H9 (cell line): ENCODE measurements at places on chromosomes 7 and 10.
A peak's percentile ranks its signal among the peaks of the same experiment; 100 is the strongest.

DNA sequence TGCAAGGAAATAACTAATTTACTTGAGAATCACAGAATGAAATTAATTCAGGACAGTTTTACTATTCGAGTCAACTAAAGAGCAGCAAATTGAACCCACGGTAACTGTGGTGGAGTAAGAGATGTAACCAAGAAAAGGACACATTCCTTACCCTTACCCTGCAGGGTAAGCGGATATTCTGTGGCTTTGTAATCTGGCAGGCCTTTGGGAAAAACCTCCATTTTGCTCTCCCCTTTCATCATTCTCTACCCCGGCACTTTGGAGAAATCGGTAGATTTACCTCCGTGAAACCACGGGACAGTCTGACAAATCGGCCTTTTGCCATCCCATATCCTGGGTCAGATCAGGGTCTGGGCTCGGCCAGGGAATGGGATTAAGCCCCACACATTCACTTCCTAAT is 18.4 kb downstream of the RCC1L start:
- no peak for DNase-seq

- DNase-seq: no peak
These were observed 24.5 kb downstream of the TAS2R16 start for GRCh38 chr7:122970740-122971725.

GRCh38 chr10:75765789-75766096 is 334.3 kb downstream of the LRMDA start:
- no peak for DNase-seq

DNA sequence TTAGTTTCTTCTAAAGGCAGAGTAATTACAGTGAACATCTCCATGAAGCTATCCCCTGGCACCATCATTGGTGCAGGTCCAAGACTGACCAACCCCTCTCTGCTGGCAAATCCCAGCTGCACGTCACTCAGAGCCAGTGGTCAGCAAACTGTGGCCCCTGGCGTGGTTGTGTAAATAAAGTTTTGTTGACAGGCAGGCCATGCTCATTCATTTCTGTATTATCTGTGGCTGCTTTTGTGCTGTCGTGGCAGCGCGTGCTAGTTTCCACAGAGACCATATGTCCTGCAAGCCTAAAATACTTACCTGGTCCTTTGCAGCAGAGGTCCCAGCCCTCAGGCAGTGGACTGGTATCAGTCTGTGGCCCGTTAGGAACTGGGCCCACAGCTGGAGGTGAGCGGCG is 117.6 kb upstream of the NPS start:
- no peak for DNase-seq

DNA sequence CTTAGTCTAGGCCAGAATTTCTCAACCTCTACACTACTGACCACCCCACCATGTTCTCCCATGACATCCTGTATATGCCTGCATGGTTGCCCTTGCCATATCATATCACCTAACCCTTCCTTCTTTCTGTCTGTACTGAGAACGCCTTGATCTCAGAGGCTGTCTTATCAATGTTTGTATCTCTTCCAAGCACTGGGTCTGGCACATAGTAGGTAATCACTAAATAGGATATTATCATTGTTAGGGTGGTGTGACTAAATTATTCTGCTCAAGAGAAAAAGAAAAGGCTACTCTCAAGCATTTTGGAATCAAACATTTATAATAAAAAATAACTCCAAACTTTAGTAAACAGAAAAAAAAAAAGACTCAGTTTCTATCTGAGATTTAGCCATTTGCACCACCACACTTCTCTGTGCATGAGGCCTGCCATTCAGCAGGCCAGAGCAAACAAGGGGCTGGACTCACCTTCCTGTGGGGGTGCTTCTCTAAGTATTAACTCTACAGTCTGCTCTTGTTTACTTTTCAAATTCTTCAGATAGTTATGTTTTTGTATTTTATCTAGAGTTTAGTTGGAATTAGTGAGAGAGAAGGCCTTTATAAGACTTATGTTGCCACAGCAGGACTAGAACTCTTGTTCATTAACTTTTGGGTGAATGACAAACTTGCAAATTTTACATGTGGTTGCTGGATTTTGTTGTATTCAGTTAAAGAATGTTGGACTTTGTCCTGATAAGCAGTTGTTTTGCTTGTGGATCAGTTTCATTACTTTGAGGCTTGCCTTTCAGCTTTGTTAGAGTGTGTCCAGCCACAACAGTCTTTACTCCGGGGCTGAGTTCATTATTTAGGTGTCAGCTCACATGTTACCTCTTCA is 5.4 kb downstream of the AGBL3 start:
- no peak for DNase-seq

DNA sequence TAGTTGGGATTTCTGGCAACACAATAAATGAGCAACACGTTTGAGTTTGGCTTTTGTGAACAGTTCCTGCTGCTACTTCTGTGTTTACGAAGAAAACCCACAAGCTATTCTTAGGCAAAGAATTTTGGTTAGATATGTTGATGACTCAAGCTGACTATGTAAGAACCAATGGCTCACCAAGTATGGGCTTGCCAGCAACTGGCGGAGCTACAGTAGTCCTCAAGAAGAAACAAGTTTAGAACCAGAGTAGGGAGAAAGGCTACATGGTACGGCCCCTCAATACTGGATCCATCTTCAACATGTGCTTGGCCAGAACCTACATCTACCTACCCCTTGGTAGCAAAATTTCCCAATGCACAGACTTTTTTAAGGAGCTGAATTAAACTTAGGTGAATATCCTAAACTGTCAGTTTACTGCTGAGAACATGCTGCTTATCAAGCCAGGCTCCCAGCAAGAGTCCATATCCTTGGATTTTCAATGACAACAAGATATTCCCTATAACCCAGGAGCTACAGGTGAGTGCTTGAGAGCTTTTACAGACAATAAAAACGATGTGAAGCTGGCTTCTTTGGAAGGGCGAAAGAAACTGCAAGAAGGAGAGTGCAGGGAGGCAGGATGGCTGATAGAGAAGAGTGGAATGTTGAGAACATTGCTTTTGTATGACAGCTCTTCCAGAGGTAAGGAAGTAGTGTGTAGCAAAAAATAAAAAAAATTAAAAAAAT is 74.3 kb upstream of the ASAH2 start:
- DNase-seq: no peak

- DNase-seq: no peak
These were observed 72.4 kb downstream of the AGMO start for GRCh38 chr7:15489383-15489782.

DNA sequence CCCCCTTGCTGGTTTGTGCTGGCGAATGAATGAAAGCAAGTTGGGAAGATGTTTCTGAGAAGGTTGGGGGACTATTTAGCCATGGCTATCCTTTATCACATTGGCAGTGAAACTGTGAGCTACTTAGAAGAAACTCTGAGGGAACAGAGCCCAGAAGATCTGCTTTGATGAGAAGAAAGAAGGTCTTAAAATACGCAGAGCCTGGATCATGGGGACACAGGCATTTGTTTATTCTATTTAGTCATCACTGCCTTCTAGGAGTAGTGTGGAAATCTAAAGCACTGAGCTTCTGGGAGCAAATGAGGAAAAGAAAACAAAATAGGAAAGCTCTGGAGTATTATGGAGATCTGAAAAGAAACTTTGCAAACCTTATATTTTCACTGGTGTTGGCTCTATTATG is 28.5 kb downstream of the CPED1 start:
- DNase-seq: no peak

- DNase-seq: no peak
These were observed 162.6 kb upstream of the AKR1E2 start for GRCh38 chr10:4663162-4663992.

DNA sequence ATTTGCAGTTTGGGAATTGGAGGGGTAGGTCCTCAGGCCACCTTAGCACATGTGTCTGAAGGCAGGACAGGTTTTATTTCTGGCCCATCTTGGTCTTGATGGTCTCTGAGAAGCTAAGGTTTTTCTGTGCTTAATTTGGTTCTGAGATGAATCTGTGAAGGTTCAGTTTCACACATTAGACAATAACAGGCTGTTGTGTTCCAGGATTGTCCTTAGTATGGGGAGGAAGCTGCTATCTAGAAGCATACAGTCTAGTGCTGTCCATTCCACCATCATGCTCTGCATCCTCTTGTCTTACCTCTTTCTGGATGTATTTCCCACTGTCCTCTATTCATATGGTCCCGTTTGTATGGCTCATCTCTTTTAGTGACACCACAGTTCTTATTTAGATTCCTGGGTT is 7.1 kb downstream of the UBE2D1 start:
- DNase-seq: no peak

DNA sequence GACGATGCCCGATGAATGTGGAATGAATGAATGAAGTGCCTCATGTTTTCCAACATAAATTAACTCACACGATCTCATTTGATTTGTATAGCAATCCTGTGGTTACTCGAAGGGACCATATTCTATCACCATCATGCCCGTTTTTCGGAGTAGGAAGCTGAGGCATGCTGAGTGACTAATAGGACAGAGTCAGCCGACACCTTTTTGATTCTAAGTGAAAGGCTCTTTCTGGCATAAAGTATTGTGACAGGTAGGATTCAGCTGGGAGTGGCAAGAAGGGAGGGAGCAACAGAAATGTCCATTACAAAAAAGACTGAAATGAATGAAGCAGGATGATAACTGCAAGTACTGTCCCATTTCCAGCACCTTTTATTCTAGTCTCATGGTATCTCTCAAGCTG is 55.7 kb downstream of the KLRG2 start:
- no peak for DNase-seq

GRCh38 chr7:123275036-123275753 is 75.4 kb upstream of the SLC13A1 start:
- no peak for DNase-seq

DNA sequence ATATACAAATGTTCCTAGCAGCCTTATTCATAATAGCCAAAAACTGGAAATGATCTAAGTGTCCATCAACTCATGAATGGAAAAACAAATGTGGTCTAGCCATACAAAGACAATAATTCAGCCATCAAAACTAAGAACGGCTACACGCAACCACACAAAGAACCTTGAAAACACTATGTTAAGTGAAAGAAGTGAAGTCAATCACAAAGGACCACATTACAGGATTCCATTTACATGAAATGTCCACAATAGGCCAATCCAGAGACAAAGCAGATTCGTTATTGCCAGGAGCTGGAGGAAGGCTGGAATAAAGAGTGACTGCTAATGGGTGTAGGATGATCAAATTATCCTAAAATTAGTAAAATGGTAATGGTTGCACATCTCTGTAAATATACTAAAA is 21.1 kb downstream of the MKRN1 start:
- no peak for DNase-seq

- DNase-seq: no peak
These were observed 9.8 kb upstream of the CYP2C18 start for GRCh38 chr10:94673614-94674321.

GRCh38 chr10:59809644-59809974 is 56.4 kb upstream of the MRLN start:
- DNase-seq: no peak

DNA sequence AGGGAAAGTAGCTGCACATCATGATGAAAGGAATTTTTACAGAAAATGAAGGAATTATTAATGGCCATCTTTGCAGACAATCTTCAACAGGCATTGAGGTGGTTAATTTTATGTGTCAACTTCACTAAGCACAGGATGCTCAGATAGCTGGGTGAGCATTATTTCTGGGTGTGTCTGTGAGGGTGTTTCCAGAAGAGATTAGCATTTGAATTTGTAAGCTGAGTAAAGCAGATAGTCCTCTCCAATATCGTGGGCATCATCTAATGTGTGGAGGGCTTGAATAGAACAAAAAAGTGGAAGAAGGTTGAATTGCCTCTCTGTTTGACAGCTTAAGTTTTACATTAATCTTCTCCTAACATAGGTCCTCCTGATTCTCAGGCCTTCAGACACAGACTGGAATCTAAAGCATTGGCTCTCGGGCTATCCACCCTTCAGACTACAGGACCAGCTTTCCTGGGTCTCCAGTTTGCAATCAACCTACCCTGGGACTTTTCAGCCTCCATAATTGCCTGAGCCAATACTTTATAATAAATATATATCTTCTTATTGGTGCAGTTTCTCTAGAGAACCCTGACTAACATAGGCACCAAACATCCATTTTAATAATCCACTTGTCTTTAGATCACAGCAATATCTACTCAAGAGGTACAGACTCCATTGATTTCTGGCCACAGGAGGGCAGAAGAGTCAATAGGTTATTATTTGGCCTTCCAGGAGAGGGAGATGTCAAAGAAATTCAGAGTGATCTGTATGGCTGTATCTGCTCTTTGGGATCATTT is 10.5 kb upstream of the CRPPA start:
- DNase-seq: no peak

DNA sequence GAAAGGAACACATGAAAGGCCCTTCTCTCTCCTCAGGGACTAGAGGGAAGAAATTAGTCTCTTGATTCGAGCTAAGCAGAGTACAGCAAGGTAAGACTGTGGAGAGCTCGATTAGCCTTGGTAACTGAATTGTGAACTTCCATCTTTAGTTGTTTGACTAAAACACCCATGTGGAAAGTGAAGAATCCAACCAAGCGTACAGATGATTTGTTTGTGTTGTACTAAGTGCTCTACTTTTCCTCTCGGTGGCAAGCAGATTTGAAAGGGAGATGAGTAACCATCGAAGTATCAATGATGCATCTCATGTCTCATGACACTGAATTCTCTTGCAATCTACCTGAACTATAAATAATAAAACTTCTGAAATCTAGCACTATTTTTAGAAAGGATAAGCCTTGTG is 80.7 kb downstream of the FZD1 start:
- no peak for DNase-seq

DNA sequence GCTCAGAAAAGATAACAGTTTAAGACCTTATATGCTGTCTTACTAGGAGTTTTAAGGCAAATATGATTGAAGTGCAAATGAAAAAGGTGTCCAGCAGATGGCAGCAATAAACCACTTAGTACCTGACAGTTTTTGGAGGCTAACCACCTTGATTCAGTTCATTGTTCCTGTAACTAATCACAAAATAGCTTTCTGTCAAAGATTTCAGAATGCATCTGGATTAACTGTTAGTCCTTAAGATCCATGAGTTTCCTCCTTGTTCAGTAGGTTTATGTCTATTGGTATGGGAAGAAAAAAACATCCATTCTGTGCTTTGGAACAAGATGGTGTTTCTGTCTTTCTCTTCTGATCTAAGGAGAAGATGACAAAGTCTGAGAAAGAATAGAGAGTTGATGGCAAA is 46.6 kb downstream of the CCSER2 start:
- DNase-seq: no peak

- DNase-seq: no peak
These were observed 119.1 kb upstream of the PFKP start for GRCh38 chr10:2948127-2948854.

DNA sequence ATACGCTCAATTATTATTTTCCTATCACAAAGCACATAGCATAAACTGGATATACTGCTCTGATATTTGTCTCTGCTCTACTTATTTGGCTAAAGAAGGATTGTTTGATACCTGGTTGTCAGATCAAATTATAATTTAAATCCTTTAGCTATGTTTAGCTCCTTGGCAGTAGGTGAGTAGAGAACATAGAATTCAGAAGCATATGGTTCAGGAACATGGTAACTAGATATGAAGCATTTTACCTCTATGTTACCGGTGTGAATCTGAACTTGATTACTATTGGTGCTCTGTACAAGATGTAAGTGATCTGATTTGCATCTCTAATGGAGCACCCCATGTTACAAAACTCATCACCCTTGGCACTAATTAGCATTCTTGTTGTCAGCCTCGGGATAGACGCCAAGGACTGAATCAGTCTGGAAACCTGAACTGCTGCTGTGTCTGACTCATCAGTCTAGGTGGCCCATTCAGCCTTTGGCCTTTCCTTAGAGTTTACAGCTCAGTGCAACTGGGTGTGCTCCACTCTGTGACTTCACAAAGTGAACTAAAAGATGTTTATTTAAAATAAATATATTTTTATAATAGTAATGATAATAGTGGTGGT is 12.3 kb upstream of the MYPN start:
- peak; percentile 39 for DNase-seq

GRCh38 chr7:117086788-117087187 is 133.5 kb downstream of the ST7 start:
- DNase-seq: no peak

GRCh38 chr10:96918214-96919002 is 86.3 kb downstream of the LCOR start:
- no peak for DNase-seq
